Stimulated activated naive B cell treated with anti-CD40 and anti-IgM and Interleukin-4, amounts not matched to agents 10 μg/mL and 1 μg/mL and 100 μg/mL, for 72 hours (primary cell): ENCODE measurements at places on chromosomes 3 and 15.

DNA sequence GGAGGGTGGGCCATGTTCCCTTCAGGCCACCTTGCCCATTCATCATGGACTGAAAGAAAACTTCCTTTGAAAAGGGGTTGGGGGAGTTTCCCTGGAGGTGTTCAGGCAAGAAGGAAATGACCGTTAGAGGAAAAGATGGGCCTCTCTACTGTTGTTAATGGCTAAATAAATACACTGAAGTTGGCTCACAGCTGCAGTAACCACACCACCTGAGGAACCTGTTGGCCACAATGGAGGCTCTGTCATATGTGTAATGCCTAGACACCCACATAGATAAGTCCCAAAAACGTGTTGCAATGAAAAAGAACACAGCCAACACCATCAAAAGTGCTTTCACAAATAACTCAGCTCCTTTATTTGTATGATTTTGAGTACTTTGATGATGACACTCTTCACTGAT, 38.2 kb upstream of the FAM3D start:
- DNase-seq, result no peak

DNA sequence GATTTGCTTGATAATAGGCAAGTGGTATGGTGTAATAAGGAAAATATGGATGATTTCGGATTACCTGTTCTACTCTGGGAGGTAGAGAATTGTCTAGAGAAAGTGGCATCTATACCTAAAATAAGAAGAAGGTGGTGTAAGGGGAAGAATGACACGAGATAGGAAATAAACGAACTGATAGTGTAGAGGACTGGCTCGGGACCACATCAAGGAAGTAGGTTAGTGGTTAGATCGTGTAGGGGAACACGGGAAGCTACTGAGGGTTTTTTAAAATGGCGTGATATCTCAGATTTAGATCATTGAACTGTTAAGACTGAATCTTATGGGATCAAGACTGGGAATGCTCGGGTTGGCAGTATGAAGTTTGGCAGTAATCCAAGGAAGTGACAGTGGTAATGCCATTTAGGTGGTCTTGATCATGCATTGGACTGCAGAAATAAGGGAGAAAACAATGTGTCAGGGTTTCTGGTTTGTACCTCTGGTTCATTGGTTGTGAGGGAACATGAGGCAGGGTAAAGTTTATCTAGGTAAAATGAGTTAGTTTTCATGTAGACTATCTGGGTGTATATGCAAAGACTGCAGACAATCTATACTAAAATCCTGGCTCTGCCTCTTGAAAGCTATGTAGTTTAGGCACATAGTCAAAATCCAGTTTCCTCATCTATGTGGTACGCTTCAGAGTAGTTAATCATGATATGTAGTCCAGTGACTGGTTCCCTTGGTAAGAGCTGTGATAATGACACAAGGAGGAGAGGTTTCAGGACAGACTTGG, 7.4 kb downstream of the RPL14 start:
- no peak for DNase-seq

- DNase-seq, result no peak
These were observed 5.8 kb upstream of the SLITRK3 start for GRCh38 chr3:165201964-165202363.

- peak; percentile 46 for DNase-seq
These were observed 261.3 kb downstream of the RPLP1 start for GRCh38 chr15:69713726-69714559.

GRCh38 chr3:64301476-64301875, 76.2 kb upstream of the PRICKLE2 start:
- DNase-seq, result no peak

- DNase-seq, result no peak
These were observed 3.2 kb downstream of the MAN2A2 start for GRCh38 chr15:90906181-90906849.

DNA sequence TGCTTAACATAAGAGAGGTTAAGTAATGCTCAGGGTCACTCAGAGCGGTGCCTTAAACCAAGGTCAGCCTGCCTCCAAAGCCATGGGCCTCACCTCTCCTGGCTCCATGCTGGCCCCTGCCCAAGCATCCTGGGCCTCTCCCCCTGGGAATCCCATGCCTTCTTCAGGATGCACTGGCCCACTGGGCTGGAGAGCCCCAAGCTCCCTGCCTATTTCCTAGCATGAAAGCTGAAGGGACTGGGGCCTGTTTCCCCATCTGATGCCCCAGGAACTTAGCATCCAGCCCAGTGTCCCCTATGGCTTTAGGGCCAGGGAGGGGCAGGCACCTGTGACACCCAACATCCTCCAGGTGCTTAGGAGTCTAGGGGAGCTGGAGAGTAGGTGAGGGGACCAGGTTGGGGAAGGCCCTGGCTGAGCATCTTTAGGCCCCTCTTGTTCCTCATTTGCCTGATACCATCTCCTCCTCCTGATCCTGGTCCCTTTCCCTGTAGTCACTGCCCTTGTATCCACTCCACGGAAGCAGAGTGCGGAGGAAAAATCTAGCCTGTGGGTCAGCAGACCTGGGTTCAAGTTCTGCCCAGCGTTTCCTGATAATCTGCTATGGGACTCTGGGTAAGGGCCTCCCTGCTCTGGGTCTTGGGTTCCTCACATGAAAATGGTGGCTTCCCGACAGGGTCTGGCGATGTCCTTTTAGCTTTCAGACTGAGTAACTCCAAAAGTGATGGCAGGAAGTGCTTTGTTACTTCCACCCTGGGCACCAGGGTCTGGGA, 28.6 kb downstream of the EHD4 start:
- no peak for DNase-seq

- no peak for DNase-seq
These were observed 171.9 kb downstream of the SYNPR start for GRCh38 chr3:63450023-63450422.

DNA sequence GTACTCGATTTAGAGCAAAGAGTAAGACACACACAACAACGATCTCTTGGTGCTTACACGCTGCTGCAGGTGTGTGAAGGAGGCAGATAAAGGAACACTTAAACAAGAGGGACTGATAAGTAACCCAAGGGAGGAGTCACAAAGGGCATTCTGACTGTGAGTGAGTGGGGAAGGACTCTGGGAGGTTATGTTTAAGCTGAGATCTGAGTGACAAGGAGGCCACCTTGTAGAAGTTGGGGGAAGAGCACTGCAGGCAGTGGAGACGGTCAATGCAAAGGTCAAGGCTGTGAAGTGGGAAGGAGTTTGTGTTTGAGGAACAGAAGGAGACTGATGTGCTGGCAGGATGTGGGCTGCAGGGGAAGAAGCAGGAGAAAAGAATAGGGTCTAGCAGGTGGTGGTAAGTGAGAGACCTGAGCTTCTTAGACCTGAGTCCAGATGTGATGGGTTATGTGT, 63.1 kb downstream of the LPP start:
- no peak for DNase-seq

DNA sequence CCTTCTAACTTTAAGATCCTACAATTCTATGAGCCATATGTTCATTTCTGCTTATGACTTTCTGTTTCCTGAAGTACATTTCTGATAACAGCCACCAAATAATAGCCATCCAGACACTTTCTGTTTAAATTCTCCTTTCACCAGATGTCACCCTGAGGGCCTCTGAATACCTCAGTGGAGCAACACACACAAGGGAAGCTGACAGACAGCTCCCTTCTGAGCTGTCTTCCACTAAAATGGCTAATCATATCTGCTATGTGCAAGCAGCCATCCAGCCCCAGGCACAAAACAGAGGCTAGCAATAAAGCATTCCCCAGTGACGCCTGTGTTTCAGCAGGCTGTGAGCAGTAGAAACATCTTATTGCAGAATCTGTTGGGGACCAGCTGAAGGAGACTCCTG, 666.6 kb upstream of the UBE2E2 start:
- DNase-seq, result no peak

DNA sequence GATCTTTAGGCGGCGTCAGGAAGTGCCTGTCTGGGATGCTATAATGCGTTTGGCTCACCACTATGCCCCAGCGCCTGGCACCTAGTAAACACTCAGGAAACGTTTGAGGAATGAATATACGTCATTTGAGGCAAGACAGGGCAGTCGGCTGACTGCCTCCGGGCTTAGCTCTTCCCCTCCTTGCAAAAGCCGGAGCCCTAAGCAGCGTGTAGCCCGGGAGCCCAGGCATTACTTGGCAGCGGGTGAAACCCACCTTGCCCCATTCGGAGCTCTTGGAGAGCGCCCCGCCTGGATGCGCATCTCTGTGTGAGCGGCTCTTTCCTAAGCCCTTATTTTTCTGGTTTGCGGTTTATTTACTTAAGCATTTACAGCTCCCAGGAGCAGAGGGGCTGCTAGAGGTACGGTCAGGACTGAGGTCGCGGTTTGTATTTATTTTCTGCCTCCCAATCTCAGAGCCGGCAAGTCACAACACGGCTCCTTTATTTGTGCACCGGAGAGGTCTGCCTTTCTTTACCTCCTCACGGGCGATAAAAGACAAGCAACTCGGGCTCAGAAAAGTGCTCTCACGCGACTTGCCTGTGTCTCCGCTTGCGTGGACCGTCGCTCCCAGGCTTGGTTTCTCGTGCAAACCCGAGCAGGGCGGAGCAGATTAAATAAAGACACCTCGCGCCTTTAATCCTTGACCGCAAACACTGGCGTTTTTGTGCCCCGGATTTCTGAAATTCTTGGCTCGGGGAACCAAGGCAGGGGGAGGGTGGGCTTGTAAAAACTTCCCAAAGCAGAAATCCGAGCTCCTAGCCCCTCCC, 737 bp upstream of the ITPR1 start:
- no peak for DNase-seq

- no peak for DNase-seq
These were observed 31.0 kb upstream of the ADAMTS17 start for GRCh38 chr15:100372739-100373119.

DNA sequence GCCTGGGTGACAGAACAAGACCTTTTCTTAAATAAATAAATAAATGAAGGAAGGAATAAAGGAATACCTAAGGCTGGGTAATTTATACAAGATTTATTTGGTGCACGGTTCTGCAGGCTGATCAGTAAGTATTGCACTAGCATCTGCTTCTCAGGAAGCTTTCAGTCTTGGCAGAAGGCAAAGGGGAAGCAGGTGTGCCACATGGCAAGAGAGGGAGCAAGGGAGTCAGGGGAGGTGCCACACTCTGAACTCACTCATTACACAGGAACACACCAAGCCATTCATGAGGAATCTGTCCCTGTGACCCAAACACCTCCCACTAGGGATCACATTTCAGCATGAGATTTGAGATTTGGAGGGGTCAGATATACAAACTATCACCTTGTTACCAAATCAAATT, 56.4 kb downstream of the PRKCI start:
- no peak for DNase-seq

GRCh38 chr3:14317057-14317553, 85.3 kb upstream of the SLC6A6 start:
- no peak for DNase-seq

DNA sequence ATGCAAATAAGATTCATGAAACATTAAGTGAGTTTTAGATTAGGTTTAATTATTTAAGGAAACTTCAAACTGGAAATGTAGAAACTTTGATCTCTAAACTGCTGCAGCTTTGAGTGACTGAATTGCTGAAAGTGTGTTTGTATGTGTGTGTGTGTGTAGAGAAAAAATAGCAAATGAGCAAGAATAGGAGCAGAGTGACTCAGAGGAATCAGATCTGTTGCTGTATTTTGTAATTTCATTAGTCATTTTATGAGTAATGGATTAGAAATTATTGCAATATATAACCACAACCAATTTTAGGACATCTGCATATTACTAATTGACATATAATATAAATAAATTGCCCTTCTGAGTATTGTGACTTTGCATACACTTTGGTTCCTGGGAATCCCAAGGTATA, 52.8 kb upstream of the SLC9A9 start:
- no peak for DNase-seq

DNA sequence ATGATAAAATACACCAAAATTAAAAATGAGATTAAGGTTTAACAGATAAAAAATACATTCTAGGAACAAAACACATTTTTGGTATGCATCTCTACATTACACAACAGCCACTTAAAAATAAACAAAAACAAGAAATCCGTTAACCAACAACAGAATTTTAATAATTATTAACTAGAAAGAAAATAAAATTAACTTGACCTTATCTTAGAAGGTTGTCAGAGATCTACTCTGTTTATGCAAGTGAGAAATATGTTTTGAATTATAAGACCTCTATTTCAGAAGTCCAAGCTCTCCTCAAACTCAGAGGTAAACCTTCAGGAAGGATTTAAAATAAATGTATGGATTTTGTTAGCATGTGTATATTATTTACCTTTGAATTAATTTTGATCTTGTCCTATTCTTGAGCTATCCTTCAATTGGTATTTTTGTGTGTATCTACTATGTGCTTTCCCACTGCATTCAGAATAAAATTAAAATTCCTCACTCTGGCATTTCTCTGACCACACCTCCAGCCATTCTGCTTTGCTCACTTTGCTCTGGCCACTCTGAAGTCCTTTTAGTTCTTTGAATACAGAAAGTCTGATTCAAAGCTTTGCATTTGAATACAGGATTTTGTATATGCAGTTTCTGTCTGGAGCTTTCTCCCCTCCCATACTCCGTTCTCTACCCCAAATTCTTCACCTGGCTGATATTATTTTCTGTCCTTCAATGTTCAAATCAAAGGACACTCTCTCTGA, 352.0 kb downstream of the ZBTB20 start:
- DNase-seq, result no peak

DNA sequence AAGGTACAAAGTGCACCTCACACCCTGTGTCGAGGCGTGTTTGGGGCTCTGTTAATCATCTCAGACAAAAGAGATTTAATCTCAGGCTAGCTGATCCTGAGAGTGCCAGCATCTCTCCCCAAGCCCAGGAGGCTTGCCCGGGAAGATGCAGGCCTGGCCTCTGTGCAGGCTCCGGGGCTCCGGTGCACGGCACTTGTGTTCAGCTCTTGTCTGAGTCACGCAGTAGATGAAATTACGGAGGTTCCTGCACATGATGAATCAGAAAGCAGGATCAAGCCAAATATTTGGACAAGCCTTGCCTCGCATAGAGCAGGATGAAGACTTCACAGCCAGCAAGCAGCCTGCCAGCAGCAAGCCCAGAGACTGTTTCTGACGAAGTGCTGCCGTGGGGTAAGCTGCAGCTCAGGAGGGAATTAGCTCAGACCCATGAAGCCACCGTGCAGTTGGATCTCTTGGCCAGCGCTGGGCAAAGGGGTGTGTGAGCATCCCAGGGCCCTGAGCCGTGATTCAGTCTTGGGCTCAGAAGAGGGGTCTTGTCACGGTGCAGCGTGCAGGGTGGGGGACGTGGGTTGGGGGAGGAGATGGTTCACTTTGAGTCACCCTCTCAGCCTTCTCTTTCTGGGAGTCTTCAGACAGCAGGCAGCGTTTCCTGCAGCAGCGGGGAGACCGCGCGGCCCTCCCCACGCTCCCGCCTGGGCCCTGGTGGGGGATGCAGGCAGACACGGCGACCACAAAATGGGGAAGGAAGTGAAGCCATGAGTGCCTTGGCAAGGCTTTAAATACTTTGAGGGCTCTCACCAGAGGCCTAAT, 89.2 kb upstream of the MEF2A start:
- DNase-seq, result peak; percentile 48
